ENCODE measurements at places on chromosomes 3 and 15. TPM values are rescaled to one million over a fixed set of nuclear protein-coding genes. Genes with fewer than 3 reads are reported as not detected.
A peak's percentile ranks its signal among the peaks of the same experiment; 100 is the strongest.

GRCh38 chr3:66394753-66395249 lies 106.0 kb downstream of the LRIG1 start:
- DNase-seq, result no peak

DNA sequence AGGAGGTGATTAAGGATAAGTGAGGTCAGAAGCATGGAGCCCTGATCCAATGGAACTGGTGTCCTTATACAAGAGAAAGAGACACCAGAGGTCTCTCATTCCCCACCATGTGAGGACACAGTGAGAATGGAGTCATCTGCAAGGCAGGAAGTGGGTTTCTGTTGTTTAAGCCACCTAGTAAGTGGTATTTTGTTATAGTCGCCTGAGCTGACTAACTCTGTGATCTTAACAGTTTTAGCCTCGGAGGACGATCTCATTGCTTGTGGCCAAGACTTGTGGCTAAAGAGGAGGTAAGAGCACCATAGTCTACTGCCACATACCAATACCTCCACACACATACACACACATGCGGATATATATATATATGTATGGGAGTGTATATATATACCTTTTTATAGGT lies 73.8 kb downstream of the MCTP2 start:
- DNase-seq, result no peak

- no peak for DNase-seq
Measured at GRCh38 chr3:55719006-55719405, 231.9 kb upstream of the WNT5A start.

DNA sequence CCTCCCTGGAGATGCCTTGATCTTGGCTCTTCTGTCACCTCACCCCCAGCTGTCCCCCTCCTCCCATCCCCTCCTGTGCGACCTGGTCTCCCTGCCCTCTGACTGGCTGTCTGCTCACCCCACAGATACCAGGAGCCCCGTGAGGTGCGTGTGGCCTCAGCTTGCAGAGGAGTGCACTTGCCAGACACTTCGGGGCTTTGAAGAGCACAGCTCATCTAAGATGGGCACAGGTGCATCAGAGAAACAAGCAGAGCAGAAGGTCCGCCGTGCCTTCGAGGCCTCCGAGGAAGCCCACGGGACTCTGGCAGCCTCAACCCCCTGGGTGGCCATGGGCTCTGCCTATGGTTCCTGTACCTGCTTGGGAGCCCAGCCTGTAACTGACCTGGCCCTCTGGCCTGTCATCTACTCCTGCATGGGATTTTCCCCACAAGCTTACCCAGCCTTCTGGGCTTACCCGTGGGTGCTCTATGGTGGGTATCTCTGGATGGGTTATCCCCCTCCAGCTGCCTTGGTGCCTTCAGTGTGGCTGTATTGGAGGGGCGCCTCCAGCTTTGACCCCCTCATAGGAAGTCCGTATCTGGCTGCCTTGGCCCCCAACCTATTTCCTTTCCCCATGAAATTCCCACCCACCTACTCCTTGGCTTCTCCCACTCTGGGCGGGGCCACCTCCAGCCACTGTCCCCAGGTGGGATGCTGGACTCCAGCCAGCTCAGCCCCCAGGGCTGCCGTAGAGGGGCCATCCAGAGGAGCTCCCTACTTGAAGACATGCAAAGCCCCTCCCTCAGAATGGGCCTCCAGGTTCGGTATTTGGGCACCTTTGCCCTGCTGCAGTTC lies 3.8 kb downstream of the PRR23E start:
- no peak for DNase-seq

DNA sequence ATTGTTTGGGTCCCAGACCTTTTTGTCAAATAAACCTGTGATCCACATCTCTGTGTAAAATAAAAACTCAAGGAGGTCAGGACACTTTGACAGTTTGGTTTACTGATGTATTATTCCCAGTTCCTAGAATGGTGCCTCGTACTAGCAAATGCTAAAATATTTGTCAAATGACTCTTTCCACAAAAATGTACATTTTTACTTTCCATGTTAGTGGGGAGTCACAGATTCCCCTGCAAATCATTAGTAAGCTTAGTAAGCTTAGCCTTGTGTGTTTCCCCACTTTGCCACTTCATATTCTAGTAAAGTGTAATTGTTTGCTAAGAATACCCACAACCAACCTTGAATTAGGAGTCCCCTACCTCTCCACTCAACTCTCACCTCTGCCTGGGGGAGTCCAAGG lies 2.4 kb upstream of the MAGI1 start:
- no peak for DNase-seq

NANOGP8 gene
- 0.46 TPM for total RNA-seq

- no peak for DNase-seq
Measured at GRCh38 chr15:35678774-35679173, 132.8 kb upstream of the DPH6 start.

DNA sequence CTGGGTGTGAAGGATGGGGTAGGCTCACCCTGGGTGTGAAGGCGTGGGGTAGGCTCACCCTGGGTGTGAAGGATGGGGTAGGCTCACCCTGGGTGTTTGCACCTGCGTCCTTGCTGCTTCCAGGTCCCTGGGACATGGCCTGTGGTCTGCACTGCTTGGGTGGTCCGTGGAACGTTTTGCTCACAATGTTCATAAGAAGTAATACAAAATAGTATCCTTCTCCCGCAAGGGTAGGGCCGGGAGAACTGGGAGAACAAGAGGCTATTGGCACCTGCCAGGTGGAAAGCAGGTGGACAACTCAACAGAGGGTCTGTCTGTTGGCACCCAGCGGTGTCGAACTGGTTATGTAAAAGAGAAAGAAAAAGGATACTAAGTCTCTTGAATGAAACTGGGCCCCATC lies 17.0 kb upstream of the PCSK6 start:
- DNase-seq, result no peak

GRCh38 chr3:106688464-106688863 lies 688.8 kb upstream of the CCDC54 start:
- DNase-seq, result no peak

SCAANT1 gene
- total RNA-seq, result not detected

ITIH1 gene
- not detected for total RNA-seq

RIOX2 gene
- total RNA-seq, result 33.9 TPM

DNA sequence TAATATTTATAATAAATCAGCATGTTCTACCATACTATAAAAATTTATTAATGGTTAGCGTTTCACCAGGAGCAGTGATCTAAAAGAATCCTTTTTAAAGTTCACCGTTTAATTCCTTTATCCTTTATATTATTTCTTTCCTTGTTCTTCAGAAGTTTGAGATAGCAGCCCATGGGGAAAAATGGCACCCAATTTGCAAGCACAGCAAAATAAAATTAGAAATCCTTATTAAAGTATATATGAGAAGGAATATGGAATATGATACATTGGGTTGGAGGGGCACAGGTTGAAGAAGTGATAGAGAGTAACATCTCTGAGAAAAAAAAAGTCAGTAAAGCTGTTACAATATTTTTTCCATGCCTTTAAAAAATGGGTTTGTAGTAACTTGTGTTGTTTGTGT lies 892.0 kb downstream of the NAALADL2 start:
- no peak for DNase-seq

ADIPOQ gene
- not detected for total RNA-seq

SH3GL3 gene
- 3.9 TPM for total RNA-seq

- DNase-seq, result peak; percentile 87
Measured at GRCh38 chr15:66720206-66721010, 18.4 kb downstream of the SMAD6 start.

GRCh38 chr15:85118581-85118980 lies 136.9 kb downstream of the PDE8A start:
- DNase-seq, result no peak

- no peak for DNase-seq
Measured at GRCh38 chr15:89693091-89693490, 2.5 kb downstream of the WDR93 start.

APH1B gene
- 28.9 TPM for total RNA-seq

ZNF860 gene
- total RNA-seq, result 1.0 TPM

- no peak for DNase-seq
Measured at GRCh38 chr3:167502401-167502800, 28.6 kb upstream of the SERPINI2 start.

- no peak for DNase-seq
Measured at GRCh38 chr3:112671930-112672715, 31.2 kb upstream of the CCDC80 start.

- DNase-seq, result no peak
Measured at GRCh38 chr15:59304034-59304795, 68.5 kb downstream of the MYO1E start.

RTP1 gene
- not detected for total RNA-seq

Measured in upper lobe of left lung (tissue), 6 donors.